ENCODE measurements at places on chromosomes 3 and 15.
A peak's percentile ranks its signal among the peaks of the same experiment; 100 is the strongest.

GRCh38 chr15:74376825-74377581 is 9.6 kb upstream of the CYP11A1 start:
- no peak for DNase-seq

- no peak for DNase-seq
These were observed 20.0 kb upstream of the RBP1 start for GRCh38 chr3:139559541-139559940.

- no peak for DNase-seq
These were observed 3.8 kb downstream of the STT3B start for GRCh38 chr3:31536497-31536896.

- DNase-seq: peak; percentile 34
These were observed 363.6 kb downstream of the RORA start for GRCh38 chr15:60865507-60865906.

DNA sequence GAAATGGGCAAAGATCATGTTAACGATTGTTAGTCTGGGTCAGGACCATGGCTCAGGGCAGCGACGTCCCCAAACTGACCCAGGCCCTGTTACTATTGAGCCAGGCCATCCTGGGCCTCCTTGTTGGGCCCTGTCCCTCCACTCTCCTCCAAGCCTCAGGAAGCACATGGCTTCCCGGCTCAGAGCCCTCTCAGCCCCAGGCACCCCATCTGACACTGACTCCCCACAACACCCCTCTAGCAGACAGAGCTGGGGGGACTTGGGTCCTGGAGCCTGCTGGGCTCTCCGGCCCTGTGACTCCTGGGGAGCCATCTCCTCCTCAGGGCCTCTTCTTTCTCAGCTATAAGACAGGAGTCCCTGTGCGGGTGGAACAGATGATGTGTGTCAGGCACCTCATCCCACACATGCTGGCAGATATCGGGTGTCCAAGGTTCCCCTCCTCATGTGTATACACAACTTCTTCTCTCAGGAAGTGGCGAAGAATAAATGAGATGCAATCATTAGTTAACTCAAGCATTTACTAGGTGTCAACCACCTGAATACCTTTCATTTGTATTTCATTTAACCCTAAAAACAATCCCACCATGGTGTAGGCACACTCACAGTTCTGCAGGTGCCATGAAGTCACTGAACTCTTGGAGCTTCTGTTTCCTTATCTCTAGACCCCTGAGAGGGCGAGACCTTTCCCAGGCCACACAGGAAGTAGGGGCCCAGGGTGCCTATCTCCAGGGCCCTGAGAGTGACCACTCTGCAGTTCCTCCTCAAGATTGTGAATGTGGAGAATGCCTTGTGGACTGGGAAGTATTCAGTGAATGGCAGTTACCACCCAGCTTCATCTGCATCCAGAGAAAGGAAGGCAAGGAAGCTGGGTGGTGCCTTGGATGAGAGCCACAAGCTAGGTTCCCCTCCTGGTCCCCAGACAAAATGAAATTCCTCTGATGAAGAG is 282.5 kb upstream of the TLE3 start:
- no peak for DNase-seq

DNA sequence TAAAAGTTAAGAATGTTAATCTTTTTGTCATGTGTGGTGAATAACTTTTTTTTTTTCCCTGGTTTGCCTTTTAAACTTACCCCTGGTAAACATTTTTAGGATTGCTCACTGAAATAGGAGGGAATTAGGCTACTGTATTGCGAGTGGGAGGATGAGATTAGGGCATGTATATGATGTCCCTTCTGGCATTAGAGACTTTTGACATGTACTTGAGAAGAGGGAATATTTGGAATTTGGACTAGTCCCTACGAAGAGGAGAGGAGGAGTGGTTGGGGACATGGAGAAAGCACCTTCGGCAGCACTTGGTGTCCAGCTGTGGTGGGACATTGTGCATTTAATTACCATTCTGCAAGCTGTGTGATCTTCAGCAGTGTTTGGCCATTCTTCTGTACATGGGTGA is 25.0 kb downstream of the PDE8A start:
- no peak for DNase-seq

DNA sequence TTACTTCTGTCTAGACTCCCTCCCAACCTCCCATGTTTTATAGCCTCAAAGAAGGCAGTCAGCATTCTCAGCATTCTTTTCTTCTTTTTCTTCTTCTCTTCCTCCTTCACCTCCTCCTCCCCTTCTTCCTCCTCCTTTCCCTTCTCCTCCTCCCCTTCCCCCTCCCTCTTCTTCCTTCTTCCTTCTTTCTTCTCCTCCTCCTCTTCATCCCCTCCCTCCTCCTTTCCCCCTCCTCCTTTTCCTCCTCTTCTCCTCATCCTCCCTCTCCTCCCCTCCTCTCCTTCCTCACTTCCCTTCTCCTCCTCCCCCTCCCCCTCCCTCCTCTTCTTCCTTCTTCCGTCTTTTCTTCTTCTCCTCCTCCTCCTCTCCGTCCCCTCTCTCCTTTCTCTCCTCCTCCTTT is 3.6 kb upstream of the LPCAT4 start:
- no peak for DNase-seq

- no peak for DNase-seq
These were observed 141.1 kb downstream of the XXYLT1 start for GRCh38 chr3:195129644-195130492.

- no peak for DNase-seq
These were observed 48.6 kb downstream of the RAP2B start for GRCh38 chr3:153210660-153211059.

- DNase-seq: no peak
These were observed 50.1 kb upstream of the GATM start for GRCh38 chr15:45428491-45428890.

- no peak for DNase-seq
These were observed 95.6 kb downstream of the SCAPER start for GRCh38 chr15:76809412-76810103.

DNA sequence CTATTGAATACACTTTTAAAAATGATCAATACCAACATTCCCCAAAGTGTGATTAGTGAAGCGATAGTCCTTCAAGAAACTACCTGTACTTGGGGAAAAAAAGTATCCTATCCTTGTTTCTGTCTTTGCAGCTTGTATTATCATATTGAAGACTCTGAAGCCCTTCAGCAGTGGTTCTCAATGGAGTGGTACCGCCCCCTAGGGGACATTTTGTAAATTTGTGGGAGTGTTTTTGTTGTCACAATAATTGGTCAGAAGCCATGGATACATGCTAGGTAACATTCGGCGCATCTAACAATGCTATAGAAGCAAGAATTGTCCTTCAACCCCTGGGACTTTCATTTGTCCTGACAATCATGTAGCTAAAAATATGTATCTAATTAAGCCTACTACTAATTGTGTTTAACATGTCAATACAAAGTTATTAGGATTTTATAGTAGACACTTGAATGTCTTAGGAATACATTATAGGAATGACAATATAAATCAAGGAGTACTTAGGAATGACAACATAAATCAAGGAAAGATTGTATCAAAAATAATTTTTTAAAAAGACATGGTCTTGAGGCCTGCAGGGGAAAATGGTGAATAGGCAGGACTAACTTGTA is 53.7 kb downstream of the NMD3 start:
- DNase-seq: no peak

DNA sequence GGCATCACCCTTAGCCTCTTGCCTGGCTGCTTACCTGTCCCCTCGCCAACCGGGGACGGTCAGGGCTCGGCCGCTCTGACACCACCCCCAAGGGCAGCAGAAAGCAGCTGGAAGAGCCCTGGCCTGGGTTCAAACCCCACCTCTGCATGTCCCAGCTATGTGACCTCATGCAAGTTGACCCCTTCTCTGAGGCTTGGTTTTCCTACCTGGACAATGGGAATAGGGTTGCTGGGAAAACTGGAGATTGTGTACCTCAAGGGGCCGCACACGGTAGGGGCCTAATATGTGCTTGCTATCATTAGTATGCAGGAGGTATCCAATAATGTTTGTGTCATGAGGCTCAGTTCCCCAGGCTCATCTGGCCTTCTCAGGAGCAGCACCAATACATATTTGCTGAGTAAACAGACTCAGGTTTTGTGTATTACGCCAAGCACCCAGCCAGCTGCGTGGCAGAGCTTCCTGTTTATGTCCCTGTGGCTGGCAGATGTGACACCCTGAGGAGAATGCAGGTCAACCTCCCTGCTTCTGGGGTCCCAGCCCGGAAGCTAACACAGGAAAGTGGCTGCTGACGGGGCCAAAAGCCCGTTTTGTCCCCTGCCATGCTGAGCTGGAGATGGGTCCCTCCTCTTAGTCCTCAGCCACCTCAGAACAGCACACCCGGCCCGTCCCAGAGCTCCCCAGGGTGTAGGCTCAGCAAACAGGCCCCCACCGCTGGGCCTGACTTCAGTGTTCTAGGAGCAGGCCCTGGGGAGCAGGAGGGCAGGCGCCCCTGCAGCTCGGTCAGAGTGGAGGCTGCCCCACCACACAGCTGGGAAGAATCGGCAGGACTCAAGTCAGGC is 29.7 kb downstream of the PLXND1 start:
- no peak for DNase-seq

- no peak for DNase-seq
These were observed 53.7 kb upstream of the ZNF280D start for GRCh38 chr15:56786966-56787365.

Data from hypothalamus (tissue), 51 donors.